ENCODE measurements at places on chromosomes 3 and 15.

GRCh38 chr3:16993227-16993626 is 108.5 kb downstream of the PLCL2 start:
- DNase-seq: no peak

DNA sequence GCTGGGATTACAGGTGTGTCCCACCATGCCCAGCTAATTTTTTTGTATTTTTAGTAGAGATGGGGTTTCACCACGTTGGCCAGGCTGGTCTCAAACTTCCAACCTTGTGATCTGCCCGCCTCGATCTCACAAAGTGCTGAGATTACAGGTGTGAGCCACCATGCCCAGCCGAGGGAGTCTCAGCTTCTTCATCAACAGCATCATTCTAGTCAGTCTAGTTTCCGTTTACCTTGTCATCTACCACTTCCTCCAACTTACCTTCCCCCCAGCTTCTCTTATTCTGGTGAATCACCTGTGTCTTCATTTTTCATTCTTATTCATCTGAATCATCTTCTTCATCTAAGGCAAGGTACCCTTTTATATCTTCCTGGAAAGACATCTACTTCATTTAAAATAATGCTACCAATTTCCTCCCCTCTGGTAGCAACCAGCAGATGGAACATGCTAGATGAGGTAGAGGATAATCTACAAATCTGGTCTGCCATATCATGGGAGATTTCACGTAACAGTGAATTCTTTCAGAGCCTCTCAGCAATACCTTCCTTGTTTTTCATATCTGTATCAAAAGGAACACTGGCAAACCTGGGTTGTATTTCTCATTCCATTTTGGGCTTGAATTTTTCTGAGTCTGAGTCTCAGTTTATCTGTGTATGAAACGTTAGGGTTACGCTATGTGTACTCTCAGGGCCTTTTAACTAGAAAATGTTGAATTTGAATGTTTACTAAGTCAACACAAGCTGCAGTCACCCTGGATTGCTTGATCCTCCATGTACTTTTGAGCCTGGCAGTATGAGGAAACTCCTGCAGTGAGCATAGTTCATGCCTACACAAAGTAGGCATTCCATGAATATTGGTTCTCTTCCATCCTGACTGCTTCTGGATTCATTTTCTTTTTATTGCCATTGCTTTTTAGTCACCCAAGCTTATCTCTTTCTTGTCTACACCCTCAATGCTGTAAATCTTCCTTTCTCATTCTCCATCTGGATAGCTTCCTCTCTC is 16.8 kb downstream of the LPP start:
- no peak for DNase-seq

GRCh38 chr3:101646726-101647125 is 30.2 kb downstream of the ZBTB11 start:
- DNase-seq: no peak

DNA sequence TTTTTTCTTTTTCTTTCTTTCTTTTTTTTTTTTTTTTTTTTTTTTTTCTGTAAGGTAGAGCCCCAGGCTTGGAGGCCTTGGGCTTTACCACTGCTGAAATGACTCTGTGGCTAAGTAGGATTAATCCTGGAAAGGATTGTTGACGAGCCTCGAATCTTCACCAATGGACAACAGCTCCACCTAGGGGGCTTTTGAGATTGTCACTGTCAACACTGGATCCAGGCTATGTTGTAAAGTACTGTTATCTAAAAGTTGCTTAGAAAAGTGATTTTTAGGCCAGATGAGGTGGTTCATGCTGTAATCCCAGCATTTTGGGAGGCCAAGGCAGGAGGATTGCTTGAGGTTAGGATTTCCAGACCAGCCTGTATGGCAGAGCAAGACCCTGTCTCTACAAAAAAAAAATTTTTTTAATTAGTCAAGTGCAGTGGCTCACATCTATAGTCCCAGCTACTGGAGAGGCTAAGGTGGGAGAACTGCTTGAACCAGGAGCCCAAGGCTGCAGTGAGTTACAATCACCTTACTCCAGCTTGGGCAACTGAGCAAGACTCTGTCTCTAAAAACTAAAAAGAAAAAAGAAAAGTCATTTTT is 41.6 kb downstream of the KLHL18 start:
- DNase-seq: peak; percentile 18

- no peak for DNase-seq
Measured at GRCh38 chr3:160171813-160172212, 53.4 kb upstream of the C3orf80 start.

GRCh38 chr3:112345681-112346080 is 12.7 kb downstream of the CD200 start:
- no peak for DNase-seq

All from stimulated activated CD8-positive, alpha-beta memory T cell treated with anti-CD3 and anti-CD28 coated beads, Interleukin-7, amount 100 ng/mL, for 1 hour (primary cell).